Anterior cingulate cortex (tissue), 58 donors: ENCODE measurements at places on chromosomes 13 and 19.
A peak's percentile ranks its signal among the peaks of the same experiment; 100 is the strongest.

DNA sequence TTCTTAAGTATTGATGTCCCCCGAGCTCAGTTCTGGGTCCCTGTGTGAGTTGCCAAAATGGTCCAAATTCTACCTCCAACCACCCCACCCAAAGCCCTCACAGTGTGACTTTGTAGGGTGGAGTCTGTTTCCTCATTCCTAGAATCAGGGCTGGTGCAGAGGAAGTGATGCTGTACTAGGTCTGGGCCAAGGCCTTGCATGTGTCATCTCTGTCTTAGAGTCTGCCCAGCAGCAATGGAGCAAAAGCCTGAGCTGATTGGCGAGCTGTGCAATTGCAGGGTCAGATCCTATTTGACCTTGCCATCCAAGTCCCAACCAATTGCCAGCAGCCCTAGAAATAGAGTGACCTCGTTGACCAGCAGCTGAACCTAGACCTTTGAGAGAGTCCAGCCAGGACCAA, 97.0 kb upstream of the ANKRD10 start:
- DNase-seq = no peak

DNA sequence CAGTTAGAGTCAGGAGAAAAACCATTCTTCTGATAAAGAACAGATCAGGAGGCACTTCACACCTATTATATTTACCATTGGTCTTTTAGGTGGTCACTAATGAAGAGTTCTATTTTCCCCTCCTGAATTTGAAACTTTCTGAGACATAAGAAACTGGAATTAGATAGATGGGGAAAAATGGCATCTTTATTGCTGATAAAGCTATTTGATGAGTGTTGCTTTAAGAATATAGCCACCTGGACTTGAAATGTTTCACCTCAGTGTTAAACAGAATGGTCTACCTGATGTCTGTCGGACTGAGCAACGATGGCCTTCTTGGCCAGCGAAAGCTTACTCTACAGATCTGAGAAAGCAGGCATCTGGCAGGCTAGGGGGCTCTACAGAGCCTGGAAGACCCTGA, 107.0 kb downstream of the SLITRK5 start:
- no peak for DNase-seq

GRCh38 chr19:48873476-48874302, 1.5 kb downstream of the PPP1R15A start:
- no peak for DNase-seq

GRCh38 chr19:45716359-45717130, 14.2 kb downstream of the FBXO46 start:
- no peak for DNase-seq

- DNase-seq = no peak
Measured at GRCh38 chr13:38262211-38262610, 87.4 kb upstream of the UFM1 start.

DNA sequence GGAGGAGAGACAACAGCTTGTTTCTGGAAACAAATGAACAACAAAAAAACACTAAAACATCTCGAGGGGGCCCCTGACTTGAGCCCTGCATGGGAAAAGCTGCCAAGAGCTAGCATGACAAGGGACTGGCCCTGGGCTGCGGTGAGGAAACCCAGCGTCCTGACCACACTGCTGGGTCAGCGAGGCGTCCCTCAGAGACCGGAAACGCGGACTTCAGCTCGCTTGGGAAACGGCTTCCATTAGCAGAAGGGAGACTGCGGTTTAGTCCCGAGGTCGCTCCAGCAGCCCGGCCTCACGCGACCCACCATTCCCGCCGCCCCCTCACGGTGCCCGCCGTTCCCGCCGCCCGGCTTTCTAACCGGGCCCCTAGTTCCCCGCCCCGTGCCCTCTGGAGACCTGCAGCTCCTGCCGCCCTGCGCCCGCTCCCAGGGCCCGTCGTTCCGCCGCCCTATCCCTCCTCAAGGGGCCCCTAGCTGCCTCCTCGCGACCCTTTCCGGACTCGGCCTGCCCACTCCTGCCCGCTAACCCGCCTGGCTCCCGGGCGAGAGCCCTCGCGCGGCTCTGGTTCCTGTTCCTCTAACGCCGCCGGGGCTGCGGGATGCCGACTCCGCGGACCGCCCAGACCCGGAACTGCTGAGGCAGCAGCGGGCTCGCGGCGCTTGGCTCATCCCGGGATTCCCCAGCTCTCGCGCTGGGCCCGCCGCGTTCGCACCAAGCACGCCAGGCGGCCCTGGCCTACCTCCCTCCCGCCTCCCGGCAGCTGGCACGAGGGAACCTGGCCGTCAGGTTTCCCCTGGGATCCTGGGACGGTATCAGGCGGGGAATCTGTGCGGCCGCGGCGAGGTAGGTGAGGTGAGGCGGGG, at the start of gene CCDC122:
Gene CCDC122 (minus strand): TSS at position 849 of the 863 bp plus-strand sequence. CDS start 10,364 bp downstream, outside the sequence.
- peak; percentile 53 for DNase-seq

GRCh38 chr13:77062097-77062496, 35.1 kb upstream of the FBXL3 start:
- no peak for DNase-seq

DNA sequence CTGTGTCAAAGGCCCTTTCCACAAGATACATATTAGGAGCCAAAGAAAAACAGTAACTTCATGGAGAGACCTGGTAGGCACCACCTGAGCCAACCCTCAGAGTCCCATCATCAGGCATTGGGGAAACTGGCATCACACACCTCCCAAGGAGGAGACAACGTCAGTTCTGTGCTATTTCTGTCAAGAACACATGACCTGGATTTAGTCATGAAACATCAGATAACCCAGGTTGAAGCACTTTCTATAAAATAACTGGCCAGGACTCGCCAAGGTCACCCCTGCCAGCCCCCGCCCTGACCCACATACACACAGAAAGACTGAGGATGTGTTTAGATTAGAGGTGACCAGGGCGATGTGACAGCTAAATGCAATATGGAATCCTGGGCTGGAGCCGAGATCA, 35.6 kb downstream of the COL4A1 start:
- DNase-seq = no peak

GRCh38 chr19:30017172-30017571, 75.1 kb downstream of the URI1 start:
- DNase-seq = no peak

GRCh38 chr19:1255186-1256161, 7.1 kb downstream of the MIDN start:
- peak; percentile 70 for DNase-seq

- no peak for DNase-seq
Measured at GRCh38 chr19:5172859-5173630, 167.6 kb downstream of the PTPRS start.

DNA sequence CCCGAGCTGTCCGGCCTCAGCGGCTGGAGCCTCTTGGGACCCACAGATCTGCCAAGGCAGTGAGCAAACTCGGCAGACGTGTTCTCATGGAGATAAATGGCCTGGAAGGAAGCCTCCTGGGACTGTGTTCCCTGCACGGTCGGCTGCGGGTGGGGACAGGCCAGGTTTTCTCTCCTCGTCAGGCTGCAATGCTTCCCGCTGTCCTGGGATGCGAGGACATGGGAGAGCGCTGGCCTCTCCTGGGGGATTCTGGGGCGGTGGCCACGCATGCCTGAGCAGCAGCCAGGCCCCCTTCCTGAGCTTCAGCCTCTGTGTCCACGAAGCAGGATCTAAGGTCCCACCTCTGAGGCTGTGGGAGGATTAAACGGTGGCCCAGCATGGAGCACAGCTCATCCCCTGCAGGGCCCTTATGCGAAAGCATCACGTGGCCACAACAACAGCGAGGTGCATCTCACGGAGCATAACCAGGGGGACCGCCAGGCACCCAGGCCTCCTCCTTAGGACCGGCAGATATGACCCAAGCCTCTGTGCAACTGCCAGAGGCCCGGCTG, 21.2 kb upstream of the C13orf46 start:
- no peak for DNase-seq

DNA sequence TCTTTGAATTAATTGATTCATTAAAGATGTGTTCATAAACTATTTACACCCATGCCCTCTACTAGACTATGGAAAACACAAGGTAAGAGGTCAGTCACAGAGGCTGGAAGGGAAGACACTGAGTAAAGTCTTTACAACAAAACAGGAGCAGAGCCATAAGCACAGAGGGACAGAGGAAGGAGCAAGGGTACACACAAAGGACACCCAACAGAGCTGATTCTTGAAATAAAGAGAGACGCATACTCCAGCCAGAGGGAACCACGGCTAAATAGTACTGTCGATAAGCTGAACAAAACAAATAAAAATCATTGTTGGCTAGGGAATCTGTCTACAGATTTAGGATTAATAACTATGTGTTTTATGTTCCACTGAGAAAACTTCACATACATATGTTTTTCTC, 289.2 kb downstream of the EFNB2 start:
- no peak for DNase-seq

GRCh38 chr13:93425411-93425810, 198.8 kb downstream of the GPC6 start:
- DNase-seq = no peak

- no peak for DNase-seq
Measured at GRCh38 chr13:105599477-105600037, 935.9 kb downstream of the EFNB2 start.

DNA sequence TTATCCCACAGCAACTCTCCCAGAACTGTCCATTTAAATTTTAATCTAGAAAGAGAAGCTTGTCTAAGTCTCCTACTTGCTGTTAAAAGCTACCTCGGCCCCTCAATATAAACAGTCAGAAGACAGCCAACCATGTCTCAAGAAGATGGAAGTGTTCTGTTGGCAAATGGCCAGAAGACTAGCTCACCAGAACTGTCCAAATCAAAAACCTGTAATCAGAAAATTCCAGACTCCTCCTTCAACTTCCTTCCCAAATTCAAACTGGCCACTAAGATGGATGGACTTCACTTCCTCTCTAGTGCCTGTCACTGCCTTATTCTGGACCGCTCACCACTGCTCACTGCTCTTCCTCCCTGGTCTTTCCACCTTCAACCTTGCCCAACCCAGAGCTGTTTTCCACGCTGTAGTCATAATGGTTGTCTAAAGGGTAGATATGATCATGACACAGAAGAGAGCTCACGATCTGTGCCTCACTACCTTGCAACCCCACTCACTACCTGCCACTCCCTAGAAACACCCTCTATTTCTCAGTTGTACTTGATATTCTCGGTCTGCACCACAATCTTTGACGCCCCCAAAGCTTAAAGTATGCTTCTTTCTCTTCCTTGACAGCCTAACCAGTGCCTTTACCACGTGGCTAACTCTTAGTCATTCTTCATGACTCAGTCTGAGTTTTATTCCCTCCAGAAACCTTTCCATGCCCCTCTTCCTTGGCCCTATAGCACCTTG, 9.2 kb downstream of the FGF14 start:
- DNase-seq = no peak

DNA sequence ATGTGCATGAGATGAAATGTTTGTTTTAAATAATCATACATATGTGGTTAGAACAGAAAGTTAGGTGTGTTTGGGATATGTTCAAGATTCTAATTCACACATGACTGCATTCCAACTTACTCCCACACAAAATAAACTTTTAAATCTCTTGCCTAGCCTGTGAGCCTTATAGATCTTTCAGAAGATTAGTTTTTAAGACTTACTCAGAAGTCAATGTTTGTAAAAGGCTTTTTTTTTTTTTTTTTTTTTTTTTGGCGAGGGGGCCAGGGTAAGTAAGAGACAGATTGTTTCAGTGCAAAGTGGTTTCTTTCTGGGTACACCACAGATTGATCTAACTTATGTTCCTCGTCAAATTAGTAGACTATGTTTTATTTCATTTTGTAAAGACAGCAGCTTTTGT, 39.1 kb downstream of the GPR180 start:
- no peak for DNase-seq

DNA sequence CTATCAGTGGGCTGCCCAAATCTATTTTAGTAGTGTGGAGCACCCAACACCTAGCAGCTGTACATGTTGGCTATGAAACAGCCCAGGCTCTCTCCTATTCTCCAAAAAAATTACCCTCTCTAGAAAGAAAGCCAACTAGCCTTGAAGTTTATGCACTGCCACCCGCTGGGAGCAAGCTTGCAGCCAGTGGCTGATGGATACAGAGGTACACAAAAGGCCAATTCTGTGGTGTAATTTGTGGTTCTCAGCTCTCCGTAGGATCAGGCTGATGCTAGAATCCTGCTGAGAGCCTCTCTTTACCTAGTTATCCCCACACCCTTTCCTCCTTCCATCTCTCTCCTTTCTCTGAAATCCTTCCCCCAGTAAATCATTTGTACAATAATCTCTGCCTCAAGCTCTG, 1120.7 kb downstream of the DIAPH3 start:
- no peak for DNase-seq

DNA sequence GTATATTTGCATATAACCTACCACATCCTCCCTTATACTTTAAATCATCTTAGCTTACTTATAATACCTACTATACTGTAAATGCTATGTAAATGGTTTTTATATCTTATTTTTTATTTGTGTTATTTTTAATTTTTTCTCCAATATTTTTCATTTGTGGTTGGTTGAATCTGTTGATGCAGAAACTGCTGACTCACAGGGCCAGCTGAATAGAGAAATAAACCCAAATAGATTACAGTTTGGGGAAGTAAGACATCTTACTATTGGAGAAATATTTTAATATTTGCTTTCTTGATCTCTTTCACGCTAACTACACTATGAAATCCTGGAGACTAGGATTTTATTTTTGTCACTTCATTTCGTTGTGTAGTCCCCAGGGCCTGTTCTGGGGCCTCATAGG, 7.1 kb downstream of the SMAD9 start:
- no peak for DNase-seq

GRCh38 chr13:33188093-33188882, 97.3 kb downstream of the STARD13 start:
- no peak for DNase-seq

GRCh38 chr19:7655581-7655980, 13.3 kb upstream of the RETN start:
- DNase-seq = no peak

DNA sequence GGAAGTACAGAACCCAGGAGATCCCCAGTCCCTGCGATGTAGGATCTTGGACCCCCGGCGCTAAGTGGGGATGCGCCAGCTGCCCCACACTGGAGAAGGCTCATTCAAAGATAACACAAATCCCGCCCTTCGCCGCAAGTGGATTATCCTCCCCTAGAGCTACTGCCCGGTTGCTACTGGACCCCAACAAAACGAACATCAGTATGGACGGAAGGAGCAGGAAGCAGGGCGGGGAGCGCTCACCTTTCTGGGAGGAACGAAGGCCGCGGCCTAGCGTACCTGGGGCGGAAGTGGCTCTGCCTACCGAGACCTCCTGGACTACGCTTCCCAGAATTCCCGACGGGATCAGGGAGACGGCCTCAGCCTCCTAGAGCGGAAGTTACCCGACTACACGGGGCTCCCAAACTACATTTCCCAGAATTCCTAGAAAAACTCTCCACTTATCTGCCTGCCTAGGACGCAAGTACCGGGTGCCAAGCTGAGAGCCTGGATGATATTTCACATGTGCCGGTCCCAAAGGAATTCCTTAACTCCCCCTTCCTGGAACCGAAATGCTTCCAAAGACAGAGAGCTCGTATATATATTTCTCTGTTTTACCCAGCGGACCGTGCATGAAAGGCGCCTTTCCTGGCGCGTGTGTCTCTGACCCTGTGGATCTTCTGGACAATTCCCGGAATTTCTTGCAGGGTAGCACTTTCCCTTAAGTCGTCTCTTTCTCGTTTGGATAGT, at the start of gene ZNF112:
Gene ZNF112 (minus strand): TSS at position 298 of the 729 bp plus-strand sequence. CDS start 16,141 bp downstream, outside the sequence.
- peak; percentile 91 for DNase-seq
